ENCODE measurements at places on chromosomes 12 and 14.

DNA sequence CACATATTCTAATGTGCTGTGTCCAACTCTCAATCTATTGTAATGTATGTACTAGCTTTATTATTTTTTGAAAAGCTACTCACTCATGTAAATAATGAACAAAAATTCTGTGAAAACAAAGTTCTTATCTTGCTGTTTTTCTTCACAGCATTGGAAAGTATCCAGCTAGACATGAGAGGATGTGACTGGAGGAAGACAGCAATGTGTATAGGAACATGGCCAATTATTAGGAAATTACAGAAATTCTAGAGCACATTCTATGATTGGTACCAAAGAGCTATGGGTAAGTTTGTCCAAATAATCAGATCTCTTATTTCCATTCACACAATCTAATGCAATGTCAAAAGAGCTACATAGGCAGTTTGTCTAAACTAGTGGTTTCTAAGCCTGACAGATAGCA is 1100.2 kb downstream of the FSCB start:
- no peak for DNase-seq

GRCh38 chr12:85356596-85357385 is 76.8 kb downstream of the ALX1 start:
- DNase-seq: no peak

GRCh38 chr12:94100990-94101737 is 47.2 kb upstream of the PLXNC1 start:
- DNase-seq: peak; percentile 85

GRCh38 chr14:69683971-69684370 is 72.6 kb downstream of the SUSD6 start:
- no peak for DNase-seq

DNA sequence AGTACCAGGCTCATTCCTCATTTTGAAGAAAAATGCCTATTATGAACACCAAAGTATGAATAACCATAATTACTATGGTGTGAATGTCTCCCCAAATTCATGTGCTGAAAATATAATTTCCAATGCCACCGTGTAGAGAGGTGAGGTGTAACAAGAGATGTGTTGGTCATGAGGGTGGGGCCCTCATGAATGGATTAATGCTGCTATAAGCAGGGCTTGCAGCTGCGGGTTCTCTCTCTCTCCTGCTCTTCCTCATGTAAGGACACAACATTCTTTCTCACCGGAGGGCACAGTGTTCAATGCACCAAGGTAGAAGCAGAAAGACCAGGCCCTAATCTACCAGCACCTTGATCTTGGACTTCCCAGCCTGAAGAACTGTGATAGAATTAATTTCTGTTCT is 70.0 kb downstream of the TMTC1 start:
- no peak for DNase-seq

- no peak for DNase-seq
Observed at GRCh38 chr12:115433014-115433634, 749.1 kb upstream of the TBX3 start.

Measured in foreskin fibroblast (primary cell).